ENCODE measurements at places on chromosomes 6 and 20.

- no peak for DNase-seq
These were observed 115.7 kb upstream of the CLDN20 start for GRCh38 chr6:155147958-155148663.

DNA sequence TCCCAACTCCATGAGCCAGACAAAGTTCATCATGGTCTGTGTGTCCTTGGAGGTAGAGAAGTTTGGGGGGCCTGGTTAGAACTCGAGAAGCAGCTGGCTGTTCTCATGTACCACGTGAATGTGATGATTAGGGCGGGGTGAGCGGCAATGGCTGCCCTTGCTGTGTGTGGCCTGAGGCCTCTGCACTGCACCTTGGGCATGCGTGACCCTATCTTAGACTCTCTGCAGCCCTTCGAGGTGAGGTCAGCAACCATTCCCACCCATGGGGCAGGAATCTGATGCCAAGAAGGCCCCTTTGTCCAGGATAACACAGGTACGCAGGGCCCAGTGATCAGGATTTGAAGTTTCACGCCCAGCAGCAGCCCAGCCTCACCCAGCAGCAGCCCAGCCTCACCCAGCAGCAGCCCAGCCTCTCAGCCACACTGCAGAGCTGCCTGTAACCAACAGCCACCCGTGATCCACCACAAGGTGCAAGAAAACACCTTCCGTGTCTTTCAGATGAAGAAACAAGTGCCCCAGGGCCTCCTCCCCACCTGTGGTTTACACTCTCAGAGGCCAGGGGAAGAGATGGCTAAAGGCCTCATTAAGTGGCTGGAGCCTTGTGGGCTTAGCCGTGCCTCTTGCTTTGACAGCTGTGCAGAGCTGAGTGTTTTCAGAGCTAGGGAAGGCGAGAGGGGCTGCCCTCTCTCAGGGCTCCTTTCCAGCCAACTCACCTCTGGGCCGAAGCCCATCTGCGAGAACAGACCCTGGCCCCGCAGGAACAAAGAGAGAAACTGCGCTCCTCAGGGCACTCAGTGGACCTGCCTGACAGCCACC, 195.2 kb upstream of the CDH4 start:
- no peak for DNase-seq

- no peak for DNase-seq
These were observed 44.4 kb downstream of the RNF144B start for GRCh38 chr6:18431581-18431980.

- DNase-seq: no peak
These were observed 4.9 kb downstream of the ARID1B start for GRCh38 chr6:156781861-156782631.

DNA sequence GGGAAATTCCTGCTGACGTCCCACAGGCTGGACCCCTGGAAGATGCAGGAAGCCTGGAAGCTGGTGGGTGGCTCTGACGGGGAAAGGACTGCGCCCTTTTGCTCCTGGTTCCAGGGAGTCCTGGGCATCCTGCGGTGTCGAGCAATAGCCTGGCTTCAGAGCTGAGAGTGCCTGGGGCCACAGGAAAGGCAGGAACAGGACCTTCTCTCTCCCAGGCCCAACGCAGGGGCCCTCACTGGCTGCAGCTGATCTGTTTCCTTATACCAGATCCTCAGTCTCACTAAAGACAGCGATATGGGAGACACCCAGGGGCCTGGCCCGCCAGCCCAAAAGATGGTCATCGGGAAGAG, 1.4 kb downstream of the B3GALT4 start:
- no peak for DNase-seq

DNA sequence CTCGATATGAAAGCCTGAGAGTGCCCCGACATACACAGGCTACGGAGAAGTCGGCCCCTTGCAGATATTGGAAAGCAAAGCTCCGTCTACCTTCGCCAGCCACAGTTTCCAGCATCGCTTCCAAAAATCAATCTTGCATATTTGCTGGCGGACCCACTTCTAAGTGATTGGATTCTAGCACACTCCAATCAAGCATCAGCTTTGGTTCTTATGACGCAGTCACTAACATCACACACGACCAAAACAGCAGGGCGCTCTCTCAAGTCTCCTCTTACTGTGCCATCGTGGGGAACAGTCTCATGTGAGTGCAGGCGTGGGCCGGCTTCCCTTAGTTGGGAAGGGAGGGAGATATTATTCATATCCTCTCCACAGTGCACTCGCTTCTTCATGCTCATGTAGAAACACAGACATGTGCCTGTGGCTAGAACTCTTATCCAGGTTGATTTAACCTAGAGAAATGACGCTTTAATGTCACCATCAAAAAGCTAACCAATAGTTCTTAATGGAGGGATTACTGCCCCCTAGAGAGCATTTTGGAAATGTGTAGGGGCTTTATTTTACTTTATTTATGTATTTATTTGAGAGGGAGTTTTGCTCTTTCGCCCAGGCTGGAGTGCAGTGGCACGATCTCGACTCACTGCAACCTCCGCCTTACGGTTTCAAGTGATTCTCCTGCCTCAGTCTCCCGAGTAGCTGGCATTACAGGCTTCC, 229.8 kb downstream of the SOD2 start:
- no peak for DNase-seq

DNA sequence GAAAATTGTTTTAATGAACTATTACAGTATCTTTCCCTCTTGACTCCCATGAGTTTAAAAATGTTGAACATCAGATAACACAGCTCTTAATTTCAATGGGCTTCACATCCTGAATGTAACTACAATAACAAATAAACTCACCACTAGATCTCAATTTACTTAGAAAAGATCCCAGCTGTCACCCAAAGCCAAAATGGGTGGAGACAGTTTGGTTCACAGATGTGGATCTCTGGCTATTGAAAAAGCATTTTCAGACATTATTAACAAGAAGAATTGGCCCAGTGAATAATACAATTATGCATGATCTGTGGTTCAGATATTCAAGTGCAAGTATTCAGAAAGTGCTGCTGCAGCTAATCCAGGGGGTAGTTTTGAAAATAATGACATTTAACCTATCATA, 184.7 kb upstream of the RALGAPA2 start:
- DNase-seq: no peak

DNA sequence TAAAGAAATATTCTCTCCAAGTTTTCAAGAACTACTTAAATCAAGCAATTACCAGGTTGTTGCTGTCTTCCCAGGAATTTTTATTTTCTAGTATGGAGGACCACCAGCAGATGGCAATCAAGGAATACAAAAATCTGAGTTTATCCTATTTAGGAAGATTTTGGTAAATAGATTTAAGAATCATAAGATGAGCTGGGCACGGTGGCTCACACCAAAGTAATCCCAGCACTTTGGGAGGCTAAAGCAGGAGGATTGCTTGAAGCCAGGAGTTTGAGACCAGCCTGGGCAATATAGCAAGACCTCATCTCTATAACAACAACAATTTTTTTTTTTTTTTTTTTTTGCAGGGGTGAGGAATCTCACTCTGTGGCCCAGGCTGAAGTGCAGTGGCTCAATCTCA, 19.3 kb upstream of the SEC63 start:
- no peak for DNase-seq

DNA sequence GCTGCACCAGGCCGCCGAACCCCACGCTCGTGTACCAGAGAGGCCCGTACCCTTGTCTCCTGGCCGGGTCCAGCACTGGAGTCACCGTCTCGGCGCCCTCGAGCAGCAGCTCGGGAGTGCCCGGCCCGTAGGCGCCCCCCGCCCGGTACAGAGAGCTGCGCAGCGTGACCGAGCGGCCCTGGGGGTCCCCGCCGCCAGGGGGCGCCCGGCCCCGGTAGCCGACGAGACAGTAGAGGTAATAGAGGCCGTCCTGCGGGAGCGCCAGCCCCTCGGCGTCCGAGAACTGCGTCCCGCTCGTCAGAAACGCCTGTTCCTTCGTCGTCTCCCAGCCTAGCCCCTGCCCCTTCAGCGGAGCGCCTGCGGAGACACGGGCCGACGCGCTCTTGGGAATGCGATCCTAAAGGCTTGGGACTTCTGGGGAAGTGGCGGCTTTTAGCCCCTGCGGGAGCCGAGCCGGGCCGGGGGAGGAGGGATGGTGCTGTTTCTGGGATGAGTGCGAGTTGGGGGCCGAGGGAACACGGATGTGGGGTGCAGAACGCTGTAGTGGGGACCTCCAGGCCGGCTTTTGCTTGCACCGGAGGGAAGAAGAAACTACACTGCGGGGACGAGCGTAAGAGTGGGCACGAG, 1.3 kb downstream of the LTB start:
- DNase-seq: peak; percentile 89

GRCh38 chr20:39049148-39049547, 87.0 kb downstream of the DHX35 start:
- no peak for DNase-seq

- DNase-seq: no peak
These were observed 75.5 kb downstream of the ZDHHC14 start for GRCh38 chr6:157456524-157456829.

DNA sequence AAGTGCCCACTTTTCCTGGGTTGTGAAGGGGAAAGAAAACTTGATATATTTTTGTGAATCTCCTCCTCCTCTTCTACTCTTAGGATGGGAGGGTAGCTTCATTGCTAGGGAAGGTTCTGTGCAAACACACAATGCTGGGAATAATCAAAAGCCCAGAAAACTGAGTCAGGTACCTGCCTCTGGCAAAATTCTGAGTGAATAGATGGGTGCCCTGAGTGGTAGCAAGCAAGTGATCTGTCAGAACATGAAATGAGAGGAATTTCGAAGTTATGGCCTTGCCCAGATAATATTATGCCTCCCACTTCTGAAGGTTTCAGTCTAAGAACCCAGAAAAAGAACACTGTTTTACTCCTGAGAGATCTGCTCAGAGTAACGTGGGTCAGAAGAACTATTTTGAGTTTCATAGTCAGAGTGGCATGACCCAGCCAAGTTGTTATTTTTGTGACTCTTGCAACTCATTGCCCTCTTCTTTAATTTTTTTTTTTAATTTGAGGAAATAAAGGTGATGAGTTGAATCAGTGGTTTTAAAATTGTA, 158.3 kb downstream of the BMP2 start:
- DNase-seq: no peak

DNA sequence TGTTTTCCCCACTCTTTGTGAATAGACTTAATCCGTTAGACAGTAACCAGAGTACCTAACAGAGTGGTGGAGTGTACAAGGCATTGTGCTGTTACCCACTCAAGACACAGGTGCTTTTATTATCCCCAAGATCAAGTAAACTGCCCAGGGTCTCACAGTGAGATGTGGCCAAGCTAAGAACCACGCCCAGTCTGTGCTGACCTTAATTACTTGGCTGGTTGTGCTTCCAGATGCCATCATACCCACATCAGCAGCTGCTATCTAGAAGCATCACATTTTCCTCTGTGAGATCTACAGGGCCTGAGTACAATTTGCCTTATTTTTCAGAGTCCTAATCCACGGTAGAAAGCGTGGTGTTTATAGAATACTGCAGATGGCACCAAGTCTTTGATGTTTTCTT, 70.3 kb downstream of the GFRA4 start:
- no peak for DNase-seq

- DNase-seq: no peak
These were observed 16.6 kb downstream of the SIM1 start for GRCh38 chr6:100447900-100448748.

GRCh38 chr20:7463290-7463689, 477.0 kb downstream of the HAO1 start:
- DNase-seq: no peak

- DNase-seq: no peak
These were observed 11.2 kb downstream of the OGFRL1 start for GRCh38 chr6:71299541-71300470.

GRCh38 chr6:125797886-125798444, 7.2 kb downstream of the NCOA7 start:
- no peak for DNase-seq

DNA sequence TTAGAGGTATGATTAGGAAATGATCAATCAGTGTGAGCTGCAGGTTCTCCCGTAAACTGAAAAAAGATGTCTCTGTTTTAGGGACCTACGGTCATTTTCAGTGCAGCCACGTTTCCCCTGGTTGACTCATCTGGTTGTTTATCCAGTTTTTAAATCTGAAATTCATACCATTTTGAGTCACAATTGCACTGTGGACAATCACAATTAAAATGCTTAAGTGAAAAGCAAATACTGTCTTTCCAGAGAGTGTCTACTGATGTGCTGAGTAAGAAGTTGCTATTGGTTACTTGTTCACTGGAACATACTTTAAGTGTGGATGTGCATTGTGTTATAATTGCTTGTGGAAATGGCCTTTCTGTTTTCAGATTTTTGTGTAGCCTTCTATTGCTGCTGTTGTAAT, 305.1 kb upstream of the SASH1 start:
- no peak for DNase-seq

DNA sequence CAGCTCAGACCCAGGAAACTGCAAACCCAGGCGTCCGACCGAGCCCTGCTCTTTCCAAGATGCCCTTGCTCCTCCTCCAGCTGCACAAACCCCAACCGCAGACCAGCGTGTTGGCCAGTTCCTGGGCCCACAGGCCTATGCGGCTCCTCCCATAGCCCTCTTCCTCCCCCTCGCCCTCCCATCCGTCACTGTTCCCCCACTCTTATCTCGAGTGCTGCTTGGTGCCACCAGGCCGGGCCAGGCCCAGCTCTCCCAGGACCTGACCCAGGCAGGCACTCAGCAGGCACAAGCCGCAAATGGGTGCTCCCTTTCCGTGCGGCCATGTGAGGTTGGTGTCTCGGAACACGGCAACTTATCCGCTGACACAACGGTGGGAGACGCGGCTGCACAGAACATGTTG, 28.6 kb downstream of the ADRM1 start:
- DNase-seq: no peak

DNA sequence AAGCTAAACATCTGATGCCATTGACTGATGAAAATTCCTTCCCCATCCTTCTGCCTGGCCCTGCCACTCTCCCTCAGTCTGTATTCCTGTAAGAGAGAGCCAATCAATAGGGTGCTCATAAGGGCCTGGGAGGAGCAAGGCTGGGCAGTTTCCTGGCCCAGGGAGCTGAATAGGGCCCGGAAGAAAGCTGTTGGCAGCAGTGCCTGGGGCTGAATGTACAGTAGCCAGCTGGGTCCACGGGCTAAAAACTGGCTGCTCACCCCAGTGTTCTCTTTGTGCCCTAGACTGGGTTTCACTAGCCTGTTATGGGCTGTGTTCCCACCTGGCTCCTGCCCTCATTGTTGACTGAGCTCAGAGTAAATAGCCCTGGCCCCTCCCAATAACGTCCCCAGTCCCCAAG, 1.7 kb upstream of the WFDC2 start:
- no peak for DNase-seq

GRCh38 chr6:162940426-162940825, 212.7 kb downstream of the PACRG start:
- DNase-seq: peak; percentile 27

DNA sequence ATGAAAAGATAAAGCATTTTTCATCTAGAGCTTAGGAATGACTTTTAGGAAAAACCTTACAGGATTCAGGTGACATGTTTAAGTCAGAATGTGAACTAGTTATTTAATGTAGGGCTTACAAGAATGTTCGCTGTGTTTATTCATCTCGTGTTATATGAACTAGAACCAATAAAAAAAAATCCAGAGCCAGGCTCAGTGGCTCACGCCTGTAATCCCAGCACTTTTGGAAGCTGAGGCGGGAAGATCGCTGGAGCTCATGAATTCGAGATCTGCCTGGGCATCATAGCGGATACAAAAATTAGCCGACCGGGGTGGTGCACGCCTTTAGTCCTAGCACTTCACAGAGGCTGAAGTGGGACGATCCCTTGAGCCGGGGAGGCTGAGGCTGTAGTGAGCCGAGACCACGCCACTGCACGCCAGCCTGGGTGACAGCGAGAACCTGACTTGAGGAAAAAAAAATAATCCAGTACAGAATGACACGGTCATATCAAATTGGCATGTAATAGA, 46.3 kb downstream of the OR2B2 start:
- DNase-seq: no peak

Data from head of caudate nucleus (tissue), 42 donors.